Pons (tissue), 1 donor: ENCODE measurements at places on chromosomes 11 and 22.

DNA sequence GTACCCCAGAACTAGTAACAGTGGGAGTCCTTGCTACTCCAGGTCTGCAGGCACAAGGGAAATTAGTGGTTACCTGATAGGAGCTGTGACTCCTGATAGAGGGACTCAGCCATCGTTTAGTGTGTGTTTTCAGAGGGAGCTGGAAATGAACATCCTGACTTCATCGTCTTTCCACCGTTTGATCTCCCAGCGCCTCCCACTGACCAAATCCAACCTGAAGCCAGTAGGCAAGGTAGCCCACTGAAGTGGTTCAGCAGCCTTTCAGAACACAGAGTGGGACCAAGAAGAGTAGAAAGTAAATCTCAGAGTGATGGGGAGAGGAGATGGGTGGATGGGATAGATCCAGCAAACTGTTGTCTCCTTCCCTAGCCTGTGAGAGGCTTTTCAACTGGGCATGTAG is 385.9 kb downstream of the INSC start:
- no peak for DNase-seq

GRCh38 chr22:20182365-20182764 is 31.5 kb upstream of the CCDC188 start:
- no peak for DNase-seq

DNA sequence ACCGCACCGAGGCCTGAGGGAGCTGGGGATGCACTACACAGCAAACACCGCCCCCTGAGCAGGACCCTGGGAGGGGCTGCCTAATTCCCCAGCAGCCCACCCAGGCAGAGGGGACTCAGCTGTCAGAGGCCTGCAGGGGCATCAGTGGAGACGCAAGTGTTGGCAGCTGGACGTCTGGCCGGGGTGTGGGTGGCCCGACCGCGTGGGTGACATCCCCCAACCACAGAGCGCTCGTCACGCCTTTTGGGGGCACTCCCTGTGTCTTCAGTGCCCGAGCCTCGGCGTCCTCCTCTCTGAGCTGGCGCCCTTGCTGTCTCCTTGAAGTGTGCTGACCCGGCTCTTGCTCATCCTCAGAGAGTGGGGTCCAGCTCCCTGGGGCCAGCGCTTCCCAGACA is 150.2 kb downstream of the BRD1 start:
- no peak for DNase-seq

- DNase-seq = no peak
Observed at GRCh38 chr11:127816962-127817361, 770.4 kb downstream of the ETS1 start.

GRCh38 chr11:34916843-34917770 is 689 bp downstream of the PDHX start:
- DNase-seq = peak; percentile 25
